ENCODE measurements at places on chromosomes 5 and 9. TPM values are rescaled to one million over a fixed set of nuclear protein-coding genes. Genes with fewer than 3 reads are reported as not detected.
A peak's percentile ranks its signal among the peaks of the same experiment; 100 is the strongest.

SLC36A2 gene
- total RNA-seq: not detected

- no peak for DNase-seq
These were observed 2030.7 kb upstream of the CDH9 start for GRCh38 chr5:29069104-29069402.

- no peak for DNase-seq
These were observed 6.2 kb downstream of the RNF183 start for GRCh38 chr9:113296796-113297558.

GRCh38 chr9:125961072-125961471 lies 213.9 kb downstream of the PBX3 start:
- no peak for DNase-seq

UGCG gene
- total RNA-seq: 44.8 TPM

DNA sequence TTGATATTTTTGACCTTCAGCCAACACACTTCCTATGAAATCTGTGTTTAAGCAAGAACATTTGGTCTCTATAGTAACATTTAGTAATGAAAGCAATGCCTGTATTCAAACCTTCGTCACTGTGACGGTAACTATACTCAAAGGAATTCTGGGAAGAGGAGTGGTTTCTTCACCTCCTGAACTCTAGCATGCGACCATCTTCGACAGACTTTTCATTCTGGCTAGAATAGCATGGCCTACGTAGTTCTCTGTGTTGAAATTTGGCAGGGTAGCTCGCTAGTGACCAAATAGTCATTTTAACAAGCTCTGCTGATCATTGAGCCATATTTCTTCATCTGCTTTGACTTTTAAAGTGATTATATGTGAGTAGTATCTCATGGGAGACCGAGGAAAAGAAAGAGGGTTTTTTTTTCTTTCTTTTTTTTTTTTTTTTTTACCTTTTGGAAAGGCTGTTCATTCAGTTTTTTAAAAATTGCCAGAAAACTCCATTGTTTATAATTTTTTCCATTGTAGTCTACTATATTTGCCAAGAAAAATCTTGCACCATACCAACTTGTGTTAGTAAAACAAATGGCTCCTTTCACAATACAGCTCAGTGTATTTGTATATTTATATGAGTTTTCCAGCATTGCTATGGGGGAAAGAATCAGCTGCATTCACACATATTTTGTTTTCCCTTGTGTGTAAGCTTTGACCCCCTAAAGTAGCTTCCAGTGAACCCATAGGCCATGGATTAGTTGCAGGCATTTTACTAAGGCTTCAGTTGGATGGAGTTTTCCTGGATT lies 166.8 kb downstream of the NNT start:
- peak; percentile 13 for DNase-seq

GADD45G gene
- 1.0 TPM for total RNA-seq

SAXO1 gene
- total RNA-seq: not detected

GRCh38 chr5:111641533-111642233 lies 115.3 kb downstream of the NREP start:
- DNase-seq: peak; percentile 81

Measured in mammary epithelial cell (primary cell).